ENCODE measurements at places on chromosomes 16 and 17.

DNA sequence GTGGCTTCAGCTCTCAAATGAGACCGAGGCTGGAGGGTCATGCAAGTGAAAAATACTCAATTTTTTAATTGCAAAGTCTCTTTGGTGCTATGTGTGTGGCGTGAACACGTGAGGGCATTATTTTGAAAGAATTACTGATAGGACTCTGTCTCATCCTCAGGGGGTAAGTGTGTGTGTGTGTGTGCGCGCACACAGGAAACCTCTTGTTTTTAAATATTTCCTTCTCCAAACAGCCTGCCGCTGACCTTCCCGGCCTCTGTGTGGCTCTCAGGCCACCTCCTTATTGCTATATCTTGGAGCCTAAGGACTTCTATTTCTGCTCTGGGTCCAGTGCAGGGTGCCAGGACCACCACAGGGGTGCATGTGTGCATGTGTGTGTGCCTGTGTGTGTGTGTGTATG, 99.7 kb downstream of the CMIP start:
- DNase-seq = no peak

GRCh38 chr16:52071101-52071500, 475.8 kb downstream of the TOX3 start:
- DNase-seq = no peak

DNA sequence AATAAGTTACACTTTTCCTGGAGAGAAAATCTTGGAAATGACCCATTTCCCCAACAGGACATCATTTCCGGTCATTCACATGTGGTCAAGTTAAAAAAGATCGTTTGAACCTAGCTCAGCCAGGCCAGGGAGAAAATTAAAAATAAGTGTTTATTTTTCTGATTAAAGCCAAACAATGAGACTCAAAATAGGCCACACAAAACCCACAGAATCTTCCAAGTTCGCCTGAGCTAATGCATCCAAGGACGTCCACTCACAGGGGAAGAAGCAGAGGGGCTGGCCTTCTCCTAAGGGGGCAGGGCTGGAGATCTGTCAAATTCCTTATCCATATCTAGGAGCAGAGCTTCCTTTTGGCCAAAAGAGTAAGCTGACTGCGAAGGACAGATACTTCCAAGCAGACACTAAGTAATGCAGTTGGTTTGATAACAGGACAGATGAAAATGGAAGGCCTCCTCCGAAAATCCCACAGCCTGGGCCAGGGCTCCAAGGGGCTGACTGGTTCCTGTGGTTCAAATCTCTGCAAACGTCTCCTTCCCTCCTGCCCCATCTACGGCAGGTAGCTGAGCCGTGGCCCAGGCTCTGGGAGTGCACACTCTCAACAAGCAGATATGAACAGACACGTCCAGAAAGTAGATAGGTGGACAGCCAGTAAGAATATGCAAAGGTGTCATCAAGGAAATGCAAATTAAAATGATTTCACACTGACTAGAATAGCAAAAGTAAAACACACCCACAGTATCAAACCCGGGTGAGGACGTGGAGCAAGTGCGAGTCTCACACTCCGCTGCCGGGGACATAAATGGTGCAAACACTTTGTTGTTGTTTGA, 98.5 kb downstream of the MRM3 start:
- DNase-seq = no peak

DNA sequence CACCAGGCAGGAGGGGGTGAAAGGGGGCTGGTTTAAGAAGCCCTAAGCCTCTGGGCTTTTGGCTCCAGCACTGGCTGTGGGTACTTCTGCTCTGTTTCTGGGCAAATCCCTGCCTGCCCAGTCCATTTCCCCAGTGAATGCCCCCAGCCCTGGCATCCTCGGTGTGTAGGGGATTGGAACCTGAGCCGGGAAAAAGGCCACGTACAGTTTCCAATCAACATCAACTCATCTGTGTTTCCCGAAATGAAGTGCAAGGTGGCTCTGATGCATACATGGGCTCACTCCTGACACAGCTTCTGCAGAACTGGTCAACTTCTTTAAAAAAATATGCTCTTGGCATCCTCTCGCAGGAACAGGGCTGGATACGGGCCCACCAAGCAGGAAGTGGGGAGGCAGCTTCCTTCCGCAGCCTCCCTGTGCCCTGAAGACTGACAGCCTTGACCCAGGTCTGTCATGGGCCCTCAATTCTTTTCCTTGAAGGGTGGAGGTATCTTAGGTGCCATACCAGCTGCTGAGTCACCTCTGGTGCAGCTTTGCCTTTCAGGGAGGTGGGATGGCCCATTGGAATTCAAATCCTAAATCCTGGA, 73.3 kb downstream of the N4BP1 start:
- DNase-seq = no peak

DNA sequence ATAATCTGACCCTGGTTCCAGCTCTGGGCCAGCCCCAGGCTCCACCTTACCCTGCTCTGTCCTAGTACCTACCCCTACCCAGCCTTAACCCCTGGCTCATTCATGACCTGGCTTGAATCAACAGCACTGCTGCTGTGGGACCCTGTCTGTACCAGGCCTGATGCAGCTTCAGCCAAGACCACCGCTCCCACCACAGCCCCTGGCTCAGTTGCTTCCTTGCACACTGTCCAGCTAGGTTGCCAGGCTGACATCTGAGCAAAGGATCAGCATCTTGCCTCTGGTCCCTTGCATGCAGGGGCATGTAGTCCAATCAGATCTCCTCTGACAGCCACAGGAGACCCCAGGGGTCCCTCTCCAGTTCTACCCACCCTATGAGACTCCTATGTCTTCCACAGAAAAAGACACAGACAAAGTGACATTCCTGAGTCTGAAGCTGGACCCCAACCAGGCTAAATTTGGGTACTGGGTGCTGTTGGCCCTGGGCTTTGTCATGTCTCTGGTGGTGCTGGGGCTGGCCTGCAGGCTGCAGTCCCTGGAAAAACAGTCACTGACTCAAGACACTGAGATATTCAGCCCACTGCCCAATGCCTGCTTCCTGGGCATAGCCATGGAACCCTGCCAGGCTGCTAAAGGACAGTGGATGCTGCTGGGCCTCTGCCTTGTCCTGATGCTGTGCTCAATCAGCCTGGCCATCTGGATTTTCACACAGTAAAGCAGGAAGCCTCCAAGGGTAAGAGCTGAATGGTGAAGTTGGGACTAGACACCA, 3.9 kb upstream of the KCNH6 start:
- DNase-seq = no peak
